Common myeloid progenitor, CD34-positive (primary cell): ENCODE measurements at places on chromosomes 1 and 21.

- DNase-seq, result no peak
Measured at GRCh38 chr1:3910049-3910731, 10.1 kb upstream of the C1orf174 start.

GRCh38 chr21:31801551-31802219 is 69.8 kb upstream of the SCAF4 start:
- DNase-seq, result no peak

- no peak for DNase-seq
Measured at GRCh38 chr1:163072658-163073057, 3.5 kb downstream of the RGS4 start.

GRCh38 chr1:3259020-3259419 is 190.0 kb downstream of the PRDM16 start:
- no peak for DNase-seq

GRCh38 chr1:168531615-168532345 is 12.0 kb downstream of the XCL2 start:
- DNase-seq, result no peak

DNA sequence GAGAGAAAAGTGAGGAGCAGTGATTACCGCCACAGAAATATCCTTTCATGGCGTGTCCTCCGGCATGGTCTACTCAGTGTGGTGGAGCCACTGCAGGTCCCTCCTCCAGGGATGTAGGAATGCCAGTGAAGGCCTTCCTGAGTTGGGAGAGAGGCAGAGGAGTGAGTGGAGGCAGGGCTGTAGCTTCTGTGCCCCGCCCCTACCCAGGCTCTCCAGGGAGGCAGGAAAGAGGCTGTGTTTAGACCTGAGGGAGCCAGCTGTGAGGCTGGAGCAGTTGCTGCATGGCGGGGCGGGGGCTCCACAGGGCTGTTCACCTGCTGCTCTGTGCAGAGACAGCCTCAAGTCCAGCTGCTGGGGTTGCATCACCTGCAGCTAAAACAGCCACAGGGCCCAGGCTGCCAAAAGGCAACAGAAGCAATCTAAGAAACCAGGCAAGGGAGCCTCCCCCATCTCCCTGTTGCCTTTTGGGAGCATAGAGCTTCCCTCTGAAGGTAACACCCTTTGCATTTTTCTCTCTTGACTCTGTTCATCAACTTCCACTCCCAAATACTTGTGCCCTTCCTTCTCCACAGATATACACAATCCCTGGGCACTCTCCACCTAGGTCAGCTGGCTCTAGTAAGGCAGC is 801 bp upstream of the ANXA9 start:
- no peak for DNase-seq

GRCh38 chr1:56188221-56188620 is 391.1 kb downstream of the PLPP3 start:
- no peak for DNase-seq

GRCh38 chr1:235739631-235740030 is 90.0 kb upstream of the GNG4 start:
- DNase-seq, result no peak
